Esophagus squamous epithelium (tissue), 5 donors: ENCODE measurements at places on chromosomes 1 and 21.

DNA sequence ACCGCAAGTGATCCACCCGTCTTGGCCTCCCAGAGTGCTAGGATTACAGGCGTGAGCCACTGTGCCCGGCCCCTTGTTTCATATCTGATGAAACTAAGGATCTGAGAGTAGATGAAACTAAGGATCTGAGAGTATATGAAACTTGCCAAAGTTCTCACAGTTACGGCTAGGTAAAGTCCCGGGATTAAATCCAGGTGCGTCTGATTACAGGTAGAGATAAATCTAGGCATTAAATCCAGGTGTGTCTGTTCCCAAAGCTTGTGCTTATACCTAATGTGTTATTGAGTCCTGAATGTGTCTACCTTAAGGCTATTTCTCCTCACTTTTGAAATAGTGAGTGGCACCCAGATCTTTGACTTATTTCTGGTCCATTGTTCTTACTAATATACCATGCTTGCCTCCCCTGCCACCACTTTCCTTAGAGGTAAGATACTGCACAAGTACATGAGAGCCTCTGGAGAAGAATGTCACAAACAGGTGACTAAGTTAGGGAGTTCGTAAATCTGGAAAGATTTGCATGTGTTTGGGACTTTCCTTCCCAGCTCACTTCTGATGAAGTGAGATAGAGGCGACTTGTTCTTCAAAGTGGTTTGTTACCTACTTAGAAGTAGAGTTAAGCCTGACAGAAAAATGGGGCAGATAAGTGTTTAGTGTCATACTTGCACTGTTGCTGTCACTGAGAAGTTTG, 66.5 kb downstream of the AK4 start:
- no peak for DNase-seq

DNA sequence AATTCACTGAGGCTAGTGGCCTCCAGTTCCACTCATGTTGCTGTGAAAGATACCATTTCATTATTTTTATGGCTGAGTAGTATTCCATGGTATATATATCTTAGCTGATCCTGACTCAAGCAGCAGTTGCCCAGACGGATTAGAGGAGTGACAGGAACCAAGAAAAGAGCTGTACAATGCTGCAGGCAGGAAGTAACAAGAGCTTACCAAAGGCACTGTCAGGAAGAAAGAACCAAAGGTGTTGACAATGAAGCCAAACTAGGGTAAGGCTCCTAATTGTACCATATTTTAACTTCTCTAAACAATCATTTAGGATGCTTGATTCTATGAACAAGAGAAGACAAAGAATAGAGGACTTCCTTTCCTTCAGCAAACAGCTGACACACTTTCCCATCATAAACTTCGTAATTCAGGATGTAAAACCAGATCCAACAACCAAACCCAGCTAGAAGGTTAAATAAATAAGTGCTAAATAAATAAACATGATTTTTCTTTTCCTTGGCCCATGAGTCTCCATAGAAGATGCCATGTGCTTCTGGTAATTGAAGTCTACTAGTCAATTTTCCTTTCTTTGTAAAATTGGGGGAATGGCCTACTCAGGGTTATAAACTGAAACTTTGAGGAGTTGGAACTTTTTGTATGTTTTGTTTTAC, 248.2 kb upstream of the SGIP1 start:
- DNase-seq, result no peak

DNA sequence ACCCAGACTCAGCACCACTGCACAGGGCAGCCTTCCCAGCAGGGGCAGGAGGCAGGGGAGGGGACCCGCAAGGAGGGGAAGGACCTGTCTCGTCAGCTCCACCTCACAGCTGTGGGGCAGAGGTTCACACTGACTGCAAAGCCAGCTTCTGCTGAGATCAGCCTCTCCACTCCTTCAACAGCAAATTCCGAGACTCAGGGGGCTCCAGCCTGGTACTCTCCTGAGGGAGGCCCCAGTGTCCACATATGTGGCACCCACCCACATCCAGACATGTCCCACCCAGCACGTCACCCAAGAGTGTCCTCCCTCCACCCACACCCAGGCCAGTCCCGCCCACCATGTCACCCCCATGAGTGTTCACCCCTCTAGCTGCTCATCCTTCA, 329.5 kb downstream of the NPHP4 start:
- no peak for DNase-seq

DNA sequence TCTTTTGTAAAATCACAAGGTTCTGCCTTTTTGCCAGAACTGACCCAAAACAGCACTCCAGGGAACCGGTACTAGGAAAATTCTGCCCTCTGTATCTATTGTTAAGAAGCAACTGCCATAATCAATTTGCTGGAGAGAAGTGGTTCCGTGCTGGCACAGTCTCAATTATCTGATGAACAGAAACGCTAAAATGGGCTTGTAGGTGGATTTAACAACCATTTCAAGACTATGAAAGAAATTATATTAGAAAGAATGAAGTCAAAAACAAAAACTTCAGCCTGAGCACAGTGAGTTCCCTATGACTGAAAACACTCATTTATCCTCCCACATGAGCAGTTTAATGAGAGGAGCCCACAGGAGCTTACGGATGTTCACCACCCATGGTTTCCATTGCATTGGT, 4.4 kb downstream of the JAM2 start:
- no peak for DNase-seq

DNA sequence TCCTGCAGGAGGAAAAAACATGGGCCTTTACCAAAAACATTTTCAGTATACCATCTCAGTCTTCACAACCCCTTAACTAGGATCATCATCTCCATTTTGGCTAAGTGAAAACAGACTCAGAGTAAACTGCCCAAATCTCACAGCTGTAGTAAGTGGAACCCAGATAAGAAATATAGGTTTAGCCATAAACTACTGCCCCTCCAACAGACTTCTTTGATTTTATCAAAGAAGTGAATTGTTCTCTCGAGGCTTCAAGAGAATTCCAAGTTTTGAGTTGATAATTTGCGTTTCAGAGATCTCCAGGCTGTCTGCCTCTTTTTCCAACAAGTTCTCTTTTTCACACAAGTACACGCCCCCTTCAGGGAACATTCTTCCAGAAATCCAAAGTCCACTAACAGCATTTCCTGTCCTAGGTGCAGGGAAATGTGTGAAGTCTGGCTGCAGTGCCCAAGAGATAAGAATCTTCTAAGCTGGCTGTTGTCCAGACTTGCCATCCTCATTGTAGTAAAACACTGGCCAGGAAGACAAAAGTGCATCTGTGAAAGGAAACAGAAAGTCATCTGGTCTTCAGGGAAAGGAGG, 30.8 kb downstream of the RNF19B start:
- no peak for DNase-seq

DNA sequence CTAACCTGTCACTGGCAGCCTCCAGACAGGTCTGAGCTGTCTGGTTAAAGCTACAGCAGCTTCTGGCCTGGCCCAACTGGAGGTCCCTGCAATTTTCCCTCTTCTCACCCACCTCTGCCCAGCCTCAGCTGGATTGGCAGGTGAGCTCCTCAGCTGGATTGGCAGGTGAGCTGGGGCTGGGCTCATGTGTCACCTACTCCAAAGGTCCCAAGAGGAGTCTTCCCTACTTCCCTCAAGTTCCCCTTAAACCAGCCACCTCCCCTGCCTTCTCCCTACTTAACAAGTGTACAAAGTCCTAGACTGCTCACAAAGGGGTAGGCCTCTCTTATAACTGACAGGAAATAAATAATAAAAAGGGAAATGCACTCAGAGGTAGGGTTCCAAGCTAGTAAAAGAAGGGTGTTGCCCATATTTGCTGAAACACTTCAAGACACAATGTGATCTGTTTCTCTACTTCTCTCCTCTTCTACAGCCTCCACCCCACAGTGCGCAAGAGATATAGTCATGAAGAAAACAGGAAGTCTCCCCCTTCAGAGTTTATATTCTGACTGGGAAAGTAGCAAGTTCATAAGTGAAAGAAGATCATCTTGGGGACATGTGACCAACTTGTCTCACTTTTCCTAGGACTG, at the start of gene GPA33:
Gene GPA33, minus strand, starts transcription at position 64 of the 629 bp plus-strand sequence. CDS start 90 bp downstream, outside the sequence.
- DNase-seq, result no peak

- DNase-seq, result no peak
Observed at GRCh38 chr1:82478916-82479315, 678.2 kb downstream of the ADGRL2 start.

GRCh38 chr1:92410706-92411105, 76.0 kb downstream of the GFI1 start:
- no peak for DNase-seq

- no peak for DNase-seq
Observed at GRCh38 chr1:23222742-23223141, 5.4 kb upstream of the HTR1D start.

- no peak for DNase-seq
Observed at GRCh38 chr21:45381865-45382696, 22.9 kb upstream of the COL18A1 start.
